HT1080 (cell line): ENCODE measurements at places on chromosomes 2 and 18.
A peak's percentile ranks its signal among the peaks of the same experiment; 100 is the strongest.

DNA sequence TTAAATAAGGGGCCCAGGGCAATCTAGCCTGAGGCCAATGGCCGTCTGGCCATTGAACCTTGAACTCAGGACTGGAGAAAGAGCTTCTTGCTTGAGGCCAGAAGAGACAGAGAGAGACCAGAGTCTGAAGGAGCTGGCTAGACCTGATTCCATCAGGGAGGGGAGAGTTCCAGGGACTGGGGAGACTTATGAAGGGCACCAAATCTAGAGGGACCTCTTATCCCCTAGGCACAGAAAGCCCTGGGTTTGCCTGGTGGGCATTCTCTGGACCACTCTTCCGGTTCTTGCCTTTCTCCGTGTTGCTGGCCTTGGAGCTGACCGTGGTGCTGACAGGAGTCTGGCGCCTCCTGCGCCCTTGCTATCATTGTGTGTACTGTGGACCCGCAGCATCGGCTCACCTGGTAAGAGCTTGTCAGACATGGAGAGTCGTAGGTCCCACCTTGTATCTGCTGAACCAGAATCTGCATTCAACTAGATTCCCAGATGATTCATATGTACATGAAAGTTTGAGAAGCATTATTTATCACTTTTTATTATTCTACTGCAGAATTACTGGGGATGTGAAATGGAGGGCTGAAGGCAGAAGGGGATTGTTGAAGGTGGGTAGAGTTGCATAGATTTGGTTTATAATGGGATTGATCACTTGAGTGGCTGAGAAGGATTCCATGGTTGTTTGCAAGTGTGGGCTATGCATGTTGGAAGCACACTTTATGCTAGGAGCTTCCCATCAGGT is 4.3 kb upstream of the TRPM8 start:
- DNase-seq, result peak; percentile 34

DNA sequence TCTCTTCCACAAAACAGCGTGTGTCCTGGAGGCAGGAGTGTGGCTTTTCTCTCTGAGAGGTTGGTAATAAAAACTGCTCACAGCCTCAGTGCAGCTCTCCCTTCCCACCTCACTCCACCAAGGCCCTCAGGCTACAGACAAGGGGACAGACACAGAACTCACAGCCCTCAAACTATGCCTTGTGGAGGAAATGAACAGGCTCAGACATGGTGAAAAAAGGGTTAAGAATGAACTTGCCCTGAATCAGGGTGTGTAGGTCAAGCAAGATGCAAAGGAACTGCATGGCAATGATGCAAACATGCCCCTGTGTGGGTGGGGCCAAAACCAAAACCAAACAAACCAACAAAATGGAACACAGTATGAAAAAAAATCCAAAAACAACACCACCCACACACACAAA is 125.8 kb downstream of the GALNT14 start:
- no peak for DNase-seq

DNA sequence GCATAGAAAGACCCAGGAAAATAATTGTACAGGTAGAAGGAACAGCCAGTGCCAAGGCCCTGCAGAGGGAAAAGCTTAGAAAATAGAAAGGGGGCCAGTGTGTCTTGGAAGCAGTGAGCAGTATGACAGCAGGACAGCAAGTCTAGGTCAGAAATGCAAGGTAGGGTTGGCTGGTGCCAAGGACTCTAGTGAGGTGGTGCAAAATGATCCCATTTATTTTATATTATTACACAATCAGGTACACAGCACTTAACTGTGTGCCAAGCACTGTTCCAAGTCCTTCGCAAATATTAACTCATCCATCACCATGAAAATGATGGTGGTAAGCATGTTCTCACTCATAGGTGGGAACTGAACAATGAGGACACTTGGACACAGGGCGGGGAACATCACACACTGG is 100.0 kb downstream of the AQP4 start:
- no peak for DNase-seq

DNA sequence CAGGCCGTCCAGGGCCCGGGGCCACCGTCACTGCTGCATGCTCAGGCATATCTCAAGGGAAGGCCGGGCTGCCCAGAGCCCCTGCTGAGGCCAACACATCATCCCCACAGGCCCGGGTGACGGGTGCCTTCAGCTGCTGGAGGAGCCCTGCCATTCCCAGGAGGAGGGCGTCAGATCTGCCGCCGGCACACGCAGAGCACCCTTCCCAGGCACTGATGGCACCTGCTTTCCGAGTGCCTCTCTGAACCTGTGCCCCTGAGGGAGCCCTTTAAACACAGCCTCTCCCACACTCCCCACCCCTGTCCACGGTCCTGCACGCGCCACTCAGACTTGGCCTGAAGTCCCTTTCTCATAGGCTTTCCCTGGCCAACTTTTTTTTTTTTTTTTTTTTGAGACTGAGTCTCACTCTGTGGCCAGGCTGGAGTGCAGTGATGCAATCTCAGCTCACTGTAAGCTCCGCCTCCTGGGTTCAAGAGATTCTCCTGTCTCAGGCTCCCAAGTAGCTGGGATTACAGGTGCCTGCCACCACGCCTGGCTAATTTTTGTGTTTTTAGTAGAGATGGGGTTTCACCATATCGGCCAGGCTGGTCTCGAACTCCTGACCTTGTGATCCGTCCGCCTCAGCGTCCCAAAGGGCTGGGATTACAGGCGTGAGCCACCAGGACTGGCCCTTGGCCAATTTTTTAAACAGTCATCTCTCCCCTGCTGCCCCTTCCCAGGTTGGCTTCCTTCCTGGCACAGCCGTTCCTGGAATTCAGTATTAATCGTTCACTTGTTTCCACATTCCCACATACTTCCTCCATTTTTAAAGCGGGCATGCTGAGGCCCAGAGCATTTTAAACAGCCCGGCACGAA is 211.7 kb downstream of the NDUFA10 start:
- peak; percentile 22 for DNase-seq

GRCh38 chr2:38586931-38587330 is 15.8 kb downstream of the HNRNPLL start:
- DNase-seq, result no peak

GRCh38 chr2:112032224-112032586 is 22.9 kb upstream of the TMEM87B start:
- DNase-seq, result no peak

GRCh38 chr2:201900362-201900761 is 94.0 kb downstream of the CDK15 start:
- peak; percentile 48 for DNase-seq

- DNase-seq, result no peak
Measured at GRCh38 chr2:20803974-20804373, 18.9 kb downstream of the LDAH start.

DNA sequence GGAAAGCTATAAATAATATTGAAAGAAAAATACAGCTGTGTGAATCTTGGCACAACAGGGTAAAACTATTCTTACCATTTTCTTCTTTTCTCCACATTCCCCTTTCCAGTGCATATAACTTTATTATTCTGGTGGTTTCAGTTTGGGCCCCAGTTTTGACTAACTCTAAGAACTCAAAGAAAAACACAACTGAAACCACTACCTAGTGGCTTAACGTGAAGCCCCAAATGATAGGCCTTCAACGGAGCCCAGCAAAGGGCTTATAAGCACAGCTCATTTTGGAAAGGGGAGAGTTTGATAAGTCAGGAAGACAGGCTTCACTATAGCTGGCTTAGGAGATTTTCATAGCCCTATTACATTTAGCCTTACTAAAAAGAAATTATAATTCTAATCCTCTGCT is 62.4 kb downstream of the PPP1R1C start:
- no peak for DNase-seq

- no peak for DNase-seq
Measured at GRCh38 chr2:222760301-222760897, 88.9 kb downstream of the MOGAT1 start.

DNA sequence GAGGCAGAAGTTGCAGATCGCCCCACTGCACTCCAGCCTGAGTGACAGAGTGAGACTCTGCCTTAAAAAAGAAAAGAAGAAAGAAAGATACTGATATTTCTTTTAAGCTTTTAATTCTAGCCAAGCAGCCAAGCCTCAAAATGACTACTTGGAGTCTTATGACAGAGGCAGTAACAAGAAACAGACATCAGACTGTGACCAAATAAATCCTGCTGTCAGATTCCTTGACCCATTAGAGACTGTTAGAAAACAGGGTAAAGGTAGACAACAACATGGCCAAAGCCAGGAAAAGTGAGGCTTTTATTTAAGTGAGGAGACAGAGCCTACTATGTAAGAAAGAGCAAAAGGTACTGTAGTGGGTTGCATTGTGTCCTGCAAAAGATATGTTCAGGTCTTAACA is 83.4 kb upstream of the NARS1 start:
- DNase-seq, result no peak
